ENCODE measurements at places on chromosomes 12 and 14. TPM values are rescaled to one million over a fixed set of nuclear protein-coding genes. Genes with fewer than 3 reads are reported as not detected.

ANKRD33 gene
- total RNA-seq: not detected

VRTN gene
- total RNA-seq: 0.09 TPM

PMEL gene
- total RNA-seq: 1.2 TPM

NKX2-8 gene
- not detected for total RNA-seq

RFX4 gene
- total RNA-seq: not detected

OR11H7 gene
- total RNA-seq: not detected

EFCAB11 gene
- total RNA-seq: 4.7 TPM

PZP gene
- 2.6 TPM for total RNA-seq

RTL1 gene
- total RNA-seq: not detected

RASSF9 gene
- 12.9 TPM for total RNA-seq

IL23A gene
- not detected for total RNA-seq

DTX1 gene
- 4.8 TPM for total RNA-seq

SIX1 gene
- total RNA-seq: 1.8 TPM

OVCH1 gene
- total RNA-seq: 2.7 TPM

CDKN3 gene
- not detected for total RNA-seq

KLRB1 gene
- total RNA-seq: 3.0 TPM

SLC25A21 gene
- 0.30 TPM for total RNA-seq

WIF1 gene
- total RNA-seq: 131 TPM

TPPP2 gene
- not detected for total RNA-seq

TMEM260 gene
- total RNA-seq: 26.1 TPM

LUM gene
- total RNA-seq: 51.3 TPM

ENDOU gene
- not detected for total RNA-seq

GALNT9 gene
- not detected for total RNA-seq

BDKRB2 gene
- 1.8 TPM for total RNA-seq

NEUROD4 gene
- total RNA-seq: not detected

RIMBP2 gene
- total RNA-seq: 0.44 TPM

Measured in upper lobe of left lung (tissue), 6 donors.